ENCODE measurements at places on chromosomes 16 and 17. TPM values are rescaled to one million over a fixed set of nuclear protein-coding genes. Genes with fewer than 3 reads are reported as not detected.

Gene CA7
- not detected for polyA plus RNA-seq

Gene DNAH2
- polyA plus RNA-seq: 0.16 TPM

Gene MT1H
- not detected for polyA plus RNA-seq

Gene PRR14
- polyA plus RNA-seq: 55.3 TPM

Gene RASD1
- polyA plus RNA-seq: 12.5 TPM

Gene KRT14
- polyA plus RNA-seq: 0.14 TPM

Gene HBA2
- polyA plus RNA-seq: 22.6 TPM

Gene MYO15A
- 1.4 TPM for polyA plus RNA-seq

Gene GFER
- polyA plus RNA-seq: 27.8 TPM

Gene TBC1D3I
- not detected for polyA plus RNA-seq

Gene ARMC7
- 9.6 TPM for polyA plus RNA-seq

Gene CRISPLD2
- polyA plus RNA-seq: 228 TPM

Gene TMEM235
- not detected for polyA plus RNA-seq

Gene FOXL1
- polyA plus RNA-seq: 9.5 TPM

Gene RASL10B
- polyA plus RNA-seq: 3.0 TPM

Gene CASKIN2
- 29.1 TPM for polyA plus RNA-seq

Gene UBB
- 1,242 TPM for polyA plus RNA-seq

DNA sequence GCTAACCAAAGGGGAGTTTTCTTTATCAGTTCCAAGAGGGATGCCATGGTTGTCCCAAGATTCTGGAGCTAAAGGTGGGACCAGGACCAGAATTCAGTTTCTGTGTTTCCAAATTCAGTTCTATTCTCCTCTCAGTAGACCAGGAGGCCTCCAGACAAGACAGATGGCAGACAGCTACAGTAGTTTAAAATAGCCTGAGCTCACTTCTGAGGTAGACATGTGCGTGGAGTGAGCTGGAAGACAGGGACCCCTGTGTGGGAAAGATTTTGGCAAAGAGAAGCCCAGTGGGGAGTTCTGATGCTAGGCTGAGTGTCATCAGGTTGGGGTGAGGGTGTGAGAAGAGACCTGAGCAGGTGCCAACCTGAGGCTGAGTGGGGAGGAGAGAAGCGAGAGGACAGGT, 95.4 kb downstream of the PRKCB start:
- DNase-seq: no peak

GRCh38 chr16:82594114-82594513, 32.7 kb upstream of the CDH13 start:
- no peak for DNase-seq

- no peak for DNase-seq
Measured at GRCh38 chr17:19705201-19705600, 11.2 kb downstream of the SLC47A2 start.

DNA sequence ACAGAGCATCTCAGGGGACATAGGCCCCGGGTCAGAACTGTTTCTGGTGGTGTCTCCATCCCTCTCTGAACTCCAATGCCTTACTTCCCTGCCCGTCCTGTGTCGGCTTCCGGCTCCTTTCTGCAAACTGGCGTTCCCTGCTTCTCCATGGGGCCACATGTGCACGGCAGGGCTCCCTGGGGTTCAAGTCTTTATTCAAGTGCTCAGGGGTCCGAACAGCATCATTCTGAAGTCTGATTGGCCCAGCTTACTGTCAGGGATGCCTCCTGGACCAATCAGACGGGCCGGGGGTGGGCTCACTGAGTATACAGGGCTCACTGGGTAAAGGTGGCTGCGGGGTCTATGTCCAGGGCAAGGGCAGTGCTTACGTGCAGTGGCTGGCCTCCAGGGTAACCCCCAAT, 17.1 kb downstream of the C16orf82 start:
- no peak for DNase-seq

DNA sequence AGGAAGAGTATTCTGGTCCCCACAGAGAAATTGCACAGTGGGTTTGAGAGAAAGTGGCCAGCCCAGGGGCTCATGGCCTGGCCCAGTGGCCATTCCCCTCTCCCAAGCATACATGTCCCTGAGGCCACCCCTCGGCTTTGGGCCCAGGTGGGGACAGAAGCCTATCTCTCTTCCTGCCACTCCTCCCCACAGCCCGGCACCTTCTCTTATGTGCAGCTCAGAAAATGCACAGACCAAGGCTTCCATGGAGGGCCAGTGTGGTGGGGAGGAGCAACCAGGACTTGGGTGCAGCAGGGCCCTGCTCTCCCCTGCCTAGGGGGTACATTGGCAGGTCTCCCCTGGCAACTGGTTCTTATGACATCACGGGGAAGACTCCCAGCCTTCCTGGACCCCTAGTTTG, at the start of gene C16orf90:
Gene C16orf90, minus strand, starts transcription at position 314 of the 400 bp plus-strand sequence. Its CDS starts 68 bp downstream, at position 246.
- no peak for DNase-seq

DNA sequence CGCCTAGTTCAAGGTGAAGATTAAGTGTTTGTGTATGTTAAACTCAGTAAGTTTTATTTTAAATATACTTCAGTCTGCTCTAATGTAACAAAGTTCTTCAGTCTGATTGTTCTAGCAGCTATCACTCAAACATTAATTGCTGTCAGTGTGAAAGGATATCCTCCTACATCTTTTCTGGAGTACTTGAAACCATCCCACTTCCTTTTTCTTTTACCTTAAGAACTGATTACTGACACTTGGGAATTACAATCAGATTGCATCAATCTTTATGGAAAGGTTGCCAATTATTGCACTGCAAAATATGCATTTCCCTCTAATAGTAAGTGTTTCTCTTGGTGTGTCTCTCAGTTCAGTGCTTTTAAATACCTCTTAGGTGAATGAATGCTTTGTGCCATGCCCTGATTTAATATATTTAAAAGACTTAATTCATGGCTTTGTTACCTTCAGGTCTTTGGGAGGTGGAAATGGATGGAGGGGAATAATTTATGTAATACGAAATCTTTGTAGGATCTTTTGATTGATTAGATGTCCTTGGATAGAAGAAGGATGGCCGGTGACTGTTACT, 16.6 kb downstream of the MRTFB start:
- no peak for DNase-seq

DNA sequence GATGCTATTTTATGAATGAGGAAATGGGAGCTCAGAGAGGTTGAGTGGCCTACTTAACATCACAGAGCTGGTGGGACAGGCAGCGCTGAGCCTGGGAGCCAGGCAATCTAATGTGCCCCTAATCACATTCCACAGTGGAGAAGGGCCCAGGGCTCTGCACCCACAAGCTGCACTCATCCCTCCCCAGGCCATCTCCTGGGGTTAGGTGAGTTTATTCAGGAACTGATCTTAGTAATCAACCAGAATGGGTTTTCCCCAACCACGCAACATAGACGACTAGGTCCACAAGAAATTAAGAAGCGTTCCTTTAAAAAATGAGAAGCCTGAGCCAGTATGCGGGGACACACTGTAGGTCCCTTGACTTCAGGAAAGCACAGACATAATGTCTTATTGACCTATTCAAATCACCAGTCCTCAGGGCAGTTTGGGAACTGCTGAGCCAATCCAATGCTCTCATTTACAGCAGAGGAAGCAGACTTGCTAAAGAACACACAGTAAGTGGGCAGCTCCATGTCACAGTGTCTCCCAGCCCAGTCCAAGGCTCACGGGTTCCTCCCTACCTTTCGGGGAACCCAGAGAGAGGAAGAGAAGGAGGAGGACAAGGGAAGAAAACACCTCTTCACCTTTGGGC, 2.3 kb downstream of the MPP3 start:
- no peak for DNase-seq

GRCh38 chr17:8417806-8418205, 17.9 kb upstream of the NDEL1 start:
- DNase-seq: no peak

DNA sequence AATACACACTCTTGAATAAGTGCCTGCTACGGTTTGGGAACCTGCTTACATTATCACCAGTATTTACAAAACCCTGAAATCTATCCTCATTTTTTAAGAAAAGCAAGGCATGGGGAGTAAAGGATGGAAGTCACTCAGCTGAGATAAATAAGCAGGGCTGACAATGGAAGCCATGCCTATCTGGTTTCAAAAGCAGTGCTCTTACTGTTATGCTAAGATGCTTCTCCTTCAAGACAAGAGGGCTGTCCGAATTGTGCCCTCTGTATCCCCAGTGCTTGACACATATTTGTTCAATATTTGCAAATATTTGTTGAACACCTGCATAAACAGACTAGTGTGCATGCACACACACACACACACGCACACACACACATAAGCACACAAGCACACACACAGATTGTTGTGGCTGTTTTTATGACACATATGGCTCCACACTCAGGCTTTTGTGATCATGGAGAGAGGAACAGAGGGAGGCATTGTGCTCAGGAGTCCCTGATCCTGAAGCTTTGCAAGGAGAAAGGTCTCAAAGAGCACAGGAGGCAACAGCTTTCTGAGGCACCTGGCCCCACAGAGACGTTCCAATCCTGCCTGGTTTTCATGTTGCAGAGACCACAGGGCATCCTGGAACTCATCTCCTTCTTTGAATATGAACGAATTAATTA, 401.6 kb upstream of the CDH11 start:
- no peak for DNase-seq

- no peak for DNase-seq
Measured at GRCh38 chr16:66512272-66513110, 37.4 kb downstream of the TK2 start.

GRCh38 chr16:78654929-78655328, 555.5 kb downstream of the WWOX start:
- no peak for DNase-seq

- DNase-seq: no peak
Measured at GRCh38 chr16:10067406-10067805, 114.8 kb downstream of the GRIN2A start.

GRCh38 chr17:59858167-59858816, 34.5 kb downstream of the TUBD1 start:
- DNase-seq: no peak

GRCh38 chr17:57625957-57626356, 119.1 kb downstream of the CCDC182 start:
- no peak for DNase-seq

GRCh38 chr17:73455050-73455687, 143.4 kb upstream of the CDC42EP4 start:
- no peak for DNase-seq

- DNase-seq: no peak
Measured at GRCh38 chr17:82449131-82449882, 1.2 kb downstream of the CYBC1 start.

GRCh38 chr17:49100601-49101000, 32.0 kb upstream of the B4GALNT2 start:
- no peak for DNase-seq

- no peak for DNase-seq
Measured at GRCh38 chr16:56935201-56935600, 3.3 kb downstream of the HERPUD1 start.

GRCh38 chr16:7257016-7257415, 75.6 kb upstream of the RBFOX1 start:
- no peak for DNase-seq

GRCh38 chr17:58156839-58157803, 8.9 kb downstream of the OR4D1 start:
- no peak for DNase-seq

DNA sequence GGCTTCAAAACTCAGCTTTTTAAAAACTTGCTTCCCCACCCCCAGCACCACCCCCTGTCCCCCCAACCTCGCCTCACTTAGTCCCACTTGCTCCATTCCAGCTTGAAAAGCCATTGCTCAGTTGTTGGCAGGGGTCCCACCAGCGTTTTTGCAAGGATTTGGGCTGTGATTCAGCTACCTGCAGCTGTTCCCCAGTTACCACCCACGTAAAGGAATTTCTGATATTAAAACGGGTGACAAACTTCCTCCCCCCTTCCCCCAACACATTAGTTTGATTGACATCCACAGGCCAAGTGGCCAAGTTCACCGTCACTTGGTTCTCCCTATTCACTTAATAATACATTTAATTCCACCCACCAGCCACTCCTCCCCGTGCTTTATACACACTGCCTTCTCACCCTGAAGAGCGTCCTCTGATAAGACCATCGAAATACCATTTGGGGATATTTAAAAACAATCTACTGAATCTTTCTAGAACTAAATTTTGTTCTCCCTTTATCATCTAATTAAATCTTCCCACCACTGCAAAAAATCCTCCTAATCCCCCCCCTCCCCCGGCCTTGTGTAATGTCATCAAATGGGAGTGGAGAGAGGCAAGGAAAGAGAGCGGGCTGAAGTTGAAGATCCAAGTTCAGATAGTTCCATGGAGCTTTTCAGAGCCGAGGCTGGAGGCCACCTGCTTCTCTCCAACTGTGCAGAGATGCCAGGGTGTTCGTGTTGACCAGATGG, 55.1 kb downstream of the SOX9 start:
- no peak for DNase-seq

- no peak for DNase-seq
Measured at GRCh38 chr17:73348018-73348828, 36.4 kb upstream of the CDC42EP4 start.

DNA sequence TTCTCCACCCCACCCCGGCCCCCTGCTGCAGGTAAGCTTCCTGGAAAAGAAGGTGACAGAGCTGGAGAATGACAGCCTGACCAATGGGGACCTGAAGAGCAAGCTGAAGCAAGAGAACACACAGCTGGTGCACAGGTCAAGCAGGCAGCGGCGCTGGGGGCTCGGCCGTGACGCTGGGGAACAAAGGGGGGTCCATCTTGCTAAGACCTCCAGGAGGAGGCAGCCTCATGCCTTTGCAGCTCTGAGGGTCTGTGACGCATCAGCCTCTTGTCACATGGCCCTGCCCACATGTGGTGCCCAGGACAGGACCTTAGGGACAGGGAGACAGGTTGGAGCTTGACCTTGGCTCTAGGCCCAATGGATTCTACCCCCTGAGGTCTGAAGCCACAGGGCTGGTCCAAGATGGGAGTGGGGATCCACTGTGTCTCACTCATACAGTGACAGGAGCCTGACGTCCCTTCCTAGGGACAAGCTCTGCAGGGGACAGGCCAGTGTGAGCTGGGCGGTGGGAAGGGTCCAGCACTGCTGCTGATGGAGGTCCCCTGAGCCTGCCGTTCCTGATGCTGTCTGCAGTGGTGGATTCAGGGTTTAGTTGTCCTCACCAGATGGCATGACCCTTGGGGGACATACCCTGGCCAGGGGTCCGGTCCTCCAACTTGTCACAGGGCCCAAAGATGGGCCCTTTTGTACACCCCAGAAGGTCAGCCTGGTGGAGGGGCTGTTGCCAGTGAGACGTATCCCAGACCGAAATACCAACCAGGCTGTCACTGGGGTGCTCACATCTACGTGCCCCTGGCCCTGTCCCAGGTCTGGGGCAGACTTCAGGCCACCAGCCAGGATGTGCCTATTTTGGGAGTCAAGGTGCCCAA, 132.6 kb downstream of the RAB11FIP4 start:
- no peak for DNase-seq

- DNase-seq: no peak
Measured at GRCh38 chr17:15048933-15049794, 216.0 kb downstream of the PMP22 start.

GRCh38 chr17:58330997-58331814, 2.6 kb upstream of the TSPOAP1 start:
- DNase-seq: no peak

Data from urinary bladder (tissue), 4 donors.